ENCODE measurements at places on chromosomes 11 and 22.

- DNase-seq, result no peak
Observed at GRCh38 chr11:111044751-111045406, 200.6 kb upstream of the POU2AF2 start.

DNA sequence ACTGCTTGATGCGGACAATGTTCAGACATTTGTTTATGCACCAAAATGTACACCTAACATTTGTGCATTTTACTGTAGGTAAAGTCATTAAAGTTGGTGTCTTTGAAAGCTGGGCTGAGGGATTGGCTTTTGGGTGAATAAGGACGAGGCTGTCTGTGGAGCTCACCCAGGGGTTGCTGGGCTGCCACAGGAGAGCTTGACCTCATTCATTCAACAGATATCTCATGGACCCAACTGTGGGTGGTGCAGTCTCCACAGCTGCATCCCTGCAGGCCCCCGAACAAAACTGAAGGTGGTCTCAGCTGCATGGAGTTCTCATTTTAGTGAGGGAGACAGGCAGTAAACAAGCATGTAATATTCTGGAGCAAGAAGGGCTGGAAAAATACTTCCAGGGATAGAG is 32.7 kb downstream of the SGSM3 start:
- DNase-seq, result no peak

DNA sequence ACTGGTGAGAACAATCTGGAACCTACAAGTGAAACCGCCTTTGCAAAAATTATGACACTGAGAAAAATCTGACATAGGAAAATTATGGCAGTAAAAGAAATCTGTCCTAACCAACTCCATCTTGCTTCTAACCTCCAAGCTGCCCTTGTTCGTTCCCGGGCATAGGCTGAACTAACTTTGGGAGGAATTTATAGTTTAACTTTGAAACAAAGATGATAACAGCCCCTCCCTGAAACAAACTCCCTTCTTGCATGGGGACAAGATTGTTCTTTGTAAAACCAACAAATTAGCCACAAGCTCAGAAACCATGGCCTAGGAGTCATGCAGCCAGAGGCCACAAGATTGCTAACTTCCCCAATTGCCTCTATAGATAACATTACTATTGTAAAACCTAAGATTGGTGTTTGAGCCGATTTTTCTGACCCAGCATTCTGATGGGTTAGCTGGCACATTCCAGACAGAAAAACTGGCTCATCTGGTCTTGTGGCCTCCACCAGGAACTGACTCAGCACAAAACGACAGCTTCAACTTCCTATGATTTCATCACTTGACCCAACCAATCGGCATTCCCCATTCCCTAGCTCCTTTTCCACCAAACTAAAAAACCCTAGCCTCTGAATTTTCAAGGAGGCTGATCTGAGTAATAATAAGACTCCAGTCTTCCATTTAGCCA is 3.6 kb upstream of the CCDC81 start:
- no peak for DNase-seq

- no peak for DNase-seq
Observed at GRCh38 chr11:73991471-73992006, 8.9 kb upstream of the UCP2 start.

GRCh38 chr11:117328375-117329010 is 839 bp downstream of the CEP164 start:
- DNase-seq, result no peak

- DNase-seq, result no peak
Observed at GRCh38 chr22:37517826-37518450, 1.3 kb downstream of the CARD10 start.

DNA sequence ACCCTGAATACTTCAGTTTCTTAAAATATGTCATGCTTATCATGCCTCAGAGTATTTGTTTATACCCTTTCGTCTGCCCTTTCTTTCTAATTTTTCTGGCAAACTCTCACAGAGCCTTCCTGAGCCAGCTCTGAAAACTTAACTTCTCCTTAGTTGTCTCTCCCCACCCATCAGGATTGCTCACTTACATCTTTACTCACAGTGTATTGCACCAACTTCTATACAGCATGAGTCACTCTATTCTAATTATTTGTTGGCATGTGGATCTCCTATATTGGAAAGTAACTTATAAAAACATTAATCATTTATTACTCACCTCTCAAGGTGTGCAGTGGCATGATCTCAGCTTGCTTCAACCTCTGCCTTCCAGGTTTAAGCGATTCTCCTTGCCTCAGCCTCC is 114.9 kb downstream of the FANCF start:
- DNase-seq, result no peak

GRCh38 chr11:47332303-47332711 is 20.2 kb downstream of the MYBPC3 start:
- DNase-seq, result no peak

- no peak for DNase-seq
Observed at GRCh38 chr11:2704896-2705606, 5.3 kb upstream of the KCNQ1OT1 start.

- DNase-seq, result no peak
Observed at GRCh38 chr11:29755474-29755873, 261.4 kb downstream of the KCNA4 start.

GRCh38 chr22:19659805-19660345 is 54.4 kb upstream of the SEPTIN5 start:
- DNase-seq, result no peak

GRCh38 chr11:16318320-16318719 is 38.0 kb downstream of the SOX6 start:
- no peak for DNase-seq

GRCh38 chr11:28026634-28027290 is 81.2 kb downstream of the KIF18A start:
- DNase-seq, result no peak

- DNase-seq, result peak; percentile 38
Observed at GRCh38 chr22:40525250-40525884, 111.2 kb downstream of the MRTFA start.

DNA sequence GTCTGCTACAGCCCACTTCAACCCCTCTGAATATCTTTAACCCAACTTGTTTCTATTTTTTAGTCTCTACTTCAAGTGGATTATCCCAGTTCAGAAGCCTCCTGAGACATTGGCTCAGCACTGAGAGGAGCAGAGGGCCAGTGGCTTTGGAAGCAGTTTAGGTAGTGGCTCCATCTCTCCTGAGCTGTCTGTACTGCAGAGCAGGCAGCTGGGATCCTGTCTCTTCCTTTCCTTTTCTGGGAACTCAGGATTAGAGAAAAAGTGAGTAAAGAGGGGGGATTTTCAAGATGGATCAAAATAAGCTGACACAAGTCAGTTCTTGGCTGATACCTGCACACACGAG is 512.0 kb downstream of the OPCML start:
- DNase-seq, result no peak

- DNase-seq, result no peak
Observed at GRCh38 chr11:32939046-32939445, 46.4 kb downstream of the QSER1 start.

GRCh38 chr22:36381513-36382128 is 6.1 kb downstream of the MYH9 start:
- DNase-seq, result no peak

- DNase-seq, result no peak
Observed at GRCh38 chr11:1924181-1924580, 4.7 kb downstream of the TNNT3 start.

DNA sequence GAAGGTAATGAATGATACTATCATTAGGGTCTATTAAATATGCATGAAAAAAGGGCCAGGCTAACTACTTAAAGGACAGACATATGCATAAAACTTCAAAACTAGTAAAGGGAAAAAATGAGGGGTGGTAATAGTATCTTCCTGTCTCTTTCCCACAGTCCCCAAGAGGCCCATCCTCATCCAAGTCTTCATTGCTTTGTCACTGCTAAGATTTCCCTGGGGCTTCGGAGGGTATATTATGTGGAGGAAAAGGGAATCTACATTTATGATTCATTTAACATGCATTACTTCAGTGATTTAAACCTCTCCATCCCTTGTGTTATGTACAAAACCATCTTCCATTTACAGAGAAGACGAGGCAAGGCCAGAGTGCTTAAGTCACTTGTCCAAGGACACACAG is 66.1 kb downstream of the CWC15 start:
- no peak for DNase-seq

DNA sequence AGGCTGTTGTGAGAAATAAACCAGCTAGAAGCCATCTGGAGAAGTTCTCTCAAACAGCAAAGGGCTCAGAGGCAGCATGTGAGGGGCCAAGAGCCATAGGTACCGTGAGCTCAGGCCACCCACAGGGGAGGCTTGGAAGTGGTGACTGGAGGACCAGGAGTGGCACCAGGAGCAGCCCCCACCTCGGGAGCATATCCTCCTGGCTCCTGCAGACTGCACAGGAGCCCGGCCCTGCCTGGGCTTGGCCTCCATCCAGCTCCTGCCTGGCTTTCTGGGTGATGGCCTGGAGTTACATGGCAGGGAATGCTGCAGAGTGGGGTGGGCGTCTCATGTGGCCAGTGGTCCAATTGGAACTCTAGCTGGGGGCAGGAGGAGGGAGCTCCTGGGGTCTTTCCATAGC is 4.2 kb upstream of the MPPED1 start:
- DNase-seq, result no peak

GRCh38 chr11:44743959-44744557 is 17.3 kb downstream of the TSPAN18 start:
- DNase-seq, result peak; percentile 84

- DNase-seq, result no peak
Observed at GRCh38 chr11:71179877-71180605, 72.3 kb downstream of the SHANK2 start.

DNA sequence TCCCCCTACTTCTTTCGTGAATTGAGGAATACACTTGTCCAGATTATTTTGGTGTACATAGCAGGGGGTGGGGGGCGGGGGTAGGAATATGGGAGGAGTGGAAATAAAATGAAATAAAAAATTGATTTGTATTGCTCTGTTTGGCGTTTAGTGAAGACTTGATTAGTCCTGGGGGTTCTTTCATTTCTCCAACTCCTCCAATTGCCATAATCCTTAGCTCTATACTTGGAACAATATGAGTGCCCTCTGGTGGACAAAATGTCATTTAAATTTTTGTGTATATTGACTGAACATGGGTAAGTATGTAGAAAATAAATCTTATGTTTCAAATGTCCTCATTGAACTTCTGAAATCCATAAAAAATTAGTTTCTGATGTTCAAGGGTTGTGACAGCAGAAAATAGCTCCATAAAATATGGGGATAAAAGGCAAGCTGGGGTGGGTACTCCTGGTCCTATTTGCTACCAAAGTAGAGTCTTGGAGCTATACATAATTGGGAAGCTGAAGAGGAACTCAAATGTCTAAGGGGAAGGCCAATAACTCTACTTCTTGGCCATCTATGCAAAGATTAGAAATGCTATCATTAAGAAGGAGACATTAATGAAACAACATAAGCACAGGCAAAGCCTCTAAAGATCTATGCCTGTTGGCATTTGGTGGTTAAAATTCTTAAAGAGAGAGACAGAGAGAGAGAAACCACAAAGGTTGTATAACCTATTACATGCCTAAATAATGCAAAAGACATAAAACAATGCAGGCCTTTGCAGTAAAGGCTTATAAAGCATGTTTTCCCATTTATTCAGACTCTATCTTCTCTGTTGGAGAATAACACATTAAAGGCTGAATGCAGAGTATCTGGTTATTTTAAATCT is 421.6 kb downstream of the METTL15 start:
- DNase-seq, result peak; percentile 33

GRCh38 chr11:73340164-73340563 is 32.1 kb downstream of the ARHGEF17 start:
- DNase-seq, result no peak
